ENCODE measurements at places on chromosomes 11 and 22.

DNA sequence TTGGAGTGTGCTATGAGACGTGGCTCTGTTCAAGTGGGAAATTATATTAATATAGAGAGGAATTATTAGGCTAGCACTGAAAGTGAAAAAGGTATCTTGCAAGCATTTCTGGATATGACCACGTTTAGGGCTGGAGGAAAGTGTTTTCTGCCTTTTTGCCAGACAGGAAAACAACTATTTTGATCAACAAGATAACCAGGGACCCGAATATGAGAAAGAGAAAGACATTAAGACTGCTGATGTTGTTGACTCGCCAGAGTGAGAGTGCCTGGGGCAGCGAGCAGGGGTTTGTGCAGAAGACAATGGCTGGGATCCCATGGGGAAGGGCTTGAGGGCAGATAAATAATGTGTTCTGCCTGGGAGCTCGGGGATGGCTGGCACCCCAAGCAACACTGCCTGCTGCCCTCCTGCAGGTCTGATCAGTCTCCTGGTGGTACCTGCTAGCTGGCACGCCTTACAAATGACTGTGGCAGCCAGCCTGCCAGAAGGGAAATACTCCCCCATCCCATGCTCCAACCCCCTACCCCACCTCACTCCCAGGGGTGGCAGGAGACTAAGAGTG, 23.1 kb upstream of the CHST1 start:
- DNase-seq = no peak

DNA sequence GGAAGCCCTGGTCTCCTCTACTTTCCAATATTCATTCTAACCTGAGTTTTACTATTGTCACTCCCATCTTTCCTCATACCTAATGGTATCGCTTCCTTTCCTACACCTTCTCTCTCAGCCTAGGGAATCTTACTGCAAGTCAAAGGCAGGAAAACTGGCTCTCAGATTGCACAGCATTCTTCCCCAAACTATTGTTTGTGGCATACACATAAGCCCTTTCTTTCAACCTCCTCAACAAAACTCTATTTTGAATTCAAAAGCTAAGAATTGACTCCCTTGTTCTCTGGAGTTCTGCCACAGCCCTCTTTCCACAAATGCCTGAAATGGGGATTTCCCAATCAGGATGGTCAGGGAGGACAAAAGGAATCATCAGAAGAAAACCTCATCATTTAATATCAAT, 181.5 kb downstream of the FAM76B start:
- no peak for DNase-seq

- no peak for DNase-seq
Measured at GRCh38 chr22:43569111-43569510, 157.3 kb downstream of the MPPED1 start.

GRCh38 chr22:32478994-32479393, 4.4 kb downstream of the FBXO7 start:
- no peak for DNase-seq

DNA sequence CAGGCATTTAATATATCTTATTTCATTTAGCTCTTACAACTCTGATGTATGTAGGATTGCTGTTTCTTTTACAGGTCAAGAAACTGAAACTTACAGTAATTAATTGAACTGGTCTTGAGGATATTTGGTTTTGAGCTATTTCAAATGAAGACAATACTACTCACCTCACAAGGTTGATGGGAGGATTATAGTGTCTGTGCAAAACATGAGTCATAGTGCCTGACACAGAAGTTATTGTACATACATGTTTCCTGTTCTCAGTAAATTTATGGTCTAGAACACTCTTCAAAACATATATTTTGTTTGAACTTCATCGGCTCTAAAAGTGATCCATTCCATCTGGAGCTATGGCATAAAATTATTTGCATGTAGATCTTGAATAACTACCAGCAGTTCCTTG, 61.9 kb downstream of the CECR2 start:
- DNase-seq = no peak

DNA sequence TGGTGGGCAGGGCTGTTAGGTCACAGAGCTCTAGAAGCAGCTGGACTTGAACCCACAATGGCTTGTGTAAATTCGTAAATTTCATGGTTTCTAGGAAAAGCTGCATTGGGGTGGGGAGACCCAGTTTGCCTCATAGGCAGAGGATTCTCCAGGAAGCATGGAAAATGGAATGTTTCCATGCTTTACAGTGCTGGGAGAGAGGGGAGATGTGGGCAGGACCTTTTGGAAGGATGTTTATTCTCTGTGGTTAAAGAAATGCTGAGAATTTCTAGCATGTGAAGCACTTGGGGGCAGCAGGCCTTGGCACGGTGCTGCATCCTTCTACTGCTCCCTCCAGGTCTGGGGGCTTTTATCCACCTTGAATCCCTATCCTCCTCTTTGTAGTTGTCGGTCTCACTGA, 46.3 kb downstream of the TRAF6 start:
- DNase-seq = no peak

DNA sequence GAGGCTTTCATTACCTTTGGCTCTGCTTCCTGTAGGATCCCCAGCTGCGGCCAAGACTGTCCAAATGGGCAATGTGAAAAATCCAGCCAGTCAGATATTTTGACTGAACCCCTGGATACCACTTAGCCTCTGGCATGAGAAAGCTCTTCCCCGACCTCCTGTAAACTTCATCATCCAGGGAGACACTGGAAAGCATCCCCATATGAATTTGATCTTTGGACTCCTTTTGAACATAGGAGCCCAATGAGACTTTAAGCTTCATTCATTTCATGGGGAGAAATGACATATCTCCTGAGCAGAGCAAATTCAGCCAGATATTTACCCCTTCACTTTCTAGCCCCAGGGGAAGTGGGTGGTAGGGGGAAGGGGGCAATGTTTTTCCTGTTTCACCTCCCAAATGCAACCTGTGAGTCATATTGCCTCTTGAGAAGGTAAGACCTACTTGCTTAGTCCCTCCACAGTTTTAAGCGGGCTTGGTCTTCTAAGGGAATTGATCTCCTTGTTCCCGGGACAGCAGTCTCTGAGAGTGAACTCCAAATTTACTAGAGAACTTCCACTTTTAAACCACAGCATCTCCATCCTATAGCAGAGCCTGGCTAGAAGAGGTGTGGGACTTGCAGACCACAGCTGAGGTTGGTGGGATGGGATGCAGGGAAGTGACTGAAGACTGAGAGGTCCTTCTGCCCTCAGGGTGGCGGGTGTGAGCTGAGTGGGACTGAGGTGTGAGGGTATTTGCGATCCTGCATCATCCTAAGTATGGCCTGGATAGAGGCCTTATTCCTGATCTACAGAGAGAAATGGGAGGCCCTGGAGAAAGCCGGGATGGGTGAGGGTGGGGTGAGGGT, 20.3 kb upstream of the POU2AF1 start:
- DNase-seq = no peak

DNA sequence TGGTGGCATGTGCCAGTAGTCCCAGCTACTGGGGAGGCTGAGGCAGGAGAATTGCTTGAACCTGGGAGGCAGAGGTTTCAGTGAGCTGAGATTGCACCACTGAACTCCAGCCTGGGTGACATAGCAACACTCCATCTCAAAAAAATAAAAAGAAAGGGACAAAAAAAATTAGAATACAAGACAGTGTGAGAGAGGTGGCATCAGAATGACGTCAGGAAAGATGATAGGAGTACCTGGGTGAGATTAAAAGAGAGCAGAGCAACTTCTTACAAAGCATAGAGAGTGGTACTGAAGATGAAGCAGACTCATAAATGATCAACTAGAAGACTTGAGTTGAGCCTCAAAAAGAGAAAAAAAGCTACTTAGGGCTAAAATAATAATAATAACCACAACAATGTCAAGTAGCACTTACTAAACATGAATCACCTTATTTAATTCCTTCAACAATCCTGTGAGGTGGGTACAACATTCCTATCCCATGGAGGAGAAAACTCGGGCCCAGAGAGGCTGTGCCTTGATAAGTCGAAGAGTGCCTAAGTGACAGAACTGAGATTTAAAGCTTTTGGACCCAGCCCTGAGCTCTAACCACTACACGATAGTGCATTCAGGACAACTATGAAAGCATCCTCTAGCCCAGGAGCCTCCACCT, 5.2 kb upstream of the SLN start:
- DNase-seq = no peak

DNA sequence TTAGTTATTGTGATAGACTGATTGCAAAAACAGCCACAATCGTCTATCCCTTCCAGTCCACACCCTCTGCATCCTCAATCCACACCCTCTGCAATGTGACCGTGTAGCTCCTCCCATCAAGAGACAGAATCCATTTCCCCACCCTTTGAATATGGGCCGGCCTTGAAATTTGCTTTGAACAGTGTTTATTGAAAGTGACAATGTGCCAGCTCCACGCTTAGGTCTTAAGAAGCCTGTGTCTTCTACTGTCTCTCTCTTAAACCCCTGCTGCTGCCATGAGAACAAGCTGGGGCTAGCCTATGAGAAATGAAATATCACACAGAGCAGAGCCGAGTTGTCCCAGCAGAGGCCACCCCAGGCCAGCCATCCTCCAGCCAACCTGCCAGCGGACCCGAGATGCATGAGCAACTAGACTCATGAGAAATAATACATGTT, 22.3 kb upstream of the MICAL2 start:
- DNase-seq = no peak

DNA sequence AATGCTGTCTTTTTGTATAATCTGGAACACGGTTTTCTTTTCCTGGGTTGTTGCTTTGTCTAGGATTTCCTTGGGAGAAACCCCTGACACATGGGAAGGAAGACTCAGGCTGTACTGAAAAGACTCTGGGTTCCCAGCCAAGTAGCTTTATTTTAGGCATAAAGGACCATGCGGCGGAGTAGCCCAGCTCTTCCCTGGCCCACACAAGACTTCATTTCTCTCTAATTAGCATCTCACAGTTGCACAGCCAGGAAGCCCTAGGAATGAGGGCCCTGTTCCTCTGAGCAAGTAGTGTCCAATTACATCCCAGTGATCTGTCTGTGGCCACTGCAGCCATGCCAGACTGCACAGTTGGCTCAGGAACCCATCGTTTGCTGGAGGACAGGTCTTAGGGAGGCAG, 319.5 kb downstream of the TENM4 start:
- no peak for DNase-seq

GRCh38 chr11:134266841-134267251, 9.3 kb upstream of the GLB1L3 start:
- DNase-seq = no peak

DNA sequence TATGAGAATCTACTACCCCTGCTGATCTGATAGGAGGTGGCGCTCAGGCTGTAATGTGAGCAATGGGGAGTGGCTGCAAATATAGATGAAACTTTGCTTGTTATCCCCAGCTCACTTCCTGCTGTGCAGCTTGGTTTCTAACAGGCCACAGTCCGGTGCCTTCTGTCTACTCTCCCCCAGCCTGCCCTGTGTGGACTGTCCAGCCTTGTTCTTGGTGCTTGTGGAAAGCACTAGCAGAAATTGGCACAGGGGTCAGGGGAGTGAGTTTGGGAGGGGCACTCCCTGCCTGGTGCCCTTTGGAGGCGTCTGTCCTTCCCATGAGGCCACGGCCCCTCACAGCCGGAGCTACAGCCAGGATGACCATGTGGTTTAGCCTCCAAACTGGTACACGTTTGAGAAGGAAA, 14.3 kb downstream of the MOV10L1 start:
- DNase-seq = no peak

DNA sequence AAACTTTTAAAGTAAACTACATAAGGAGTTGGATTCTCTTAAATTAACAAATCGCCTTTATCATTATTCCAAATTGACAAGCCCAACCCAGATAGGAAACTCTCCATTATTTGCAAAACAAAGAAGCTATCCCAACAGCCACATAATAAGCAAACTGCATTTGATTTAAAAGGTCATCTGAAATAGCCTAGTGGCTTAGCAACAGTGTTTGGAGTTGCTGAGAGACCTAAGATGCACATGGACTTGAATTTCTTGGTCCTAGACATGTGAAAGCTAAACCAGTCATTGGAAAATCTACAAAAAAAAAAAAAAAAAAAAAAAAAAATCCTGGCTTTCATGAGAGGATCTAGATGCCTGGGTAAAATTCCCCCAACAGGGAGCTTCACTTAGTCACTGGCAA, 69.5 kb downstream of the PRCP start:
- DNase-seq = no peak

DNA sequence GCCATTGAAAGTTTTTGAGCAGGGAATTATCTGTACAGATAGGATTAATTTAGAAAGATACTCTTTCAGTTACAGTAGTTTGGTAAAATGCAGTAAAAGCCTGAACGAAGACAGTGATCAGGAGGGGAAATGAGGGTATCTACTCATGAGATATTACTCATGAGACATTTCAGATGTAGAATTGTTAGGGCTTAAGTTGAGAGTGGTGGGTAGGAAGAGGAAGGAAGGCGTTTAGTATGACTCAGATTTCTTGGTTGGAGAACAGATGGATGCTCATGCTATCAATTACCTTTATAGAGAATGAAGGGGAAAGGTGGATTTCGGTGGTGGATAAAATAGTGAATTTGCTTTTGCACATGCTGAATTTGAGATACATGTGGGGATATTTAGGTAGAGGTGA, 15.8 kb downstream of the CCDC81 start:
- no peak for DNase-seq

GRCh38 chr11:122270535-122270934, 154.5 kb upstream of the BLID start:
- no peak for DNase-seq

DNA sequence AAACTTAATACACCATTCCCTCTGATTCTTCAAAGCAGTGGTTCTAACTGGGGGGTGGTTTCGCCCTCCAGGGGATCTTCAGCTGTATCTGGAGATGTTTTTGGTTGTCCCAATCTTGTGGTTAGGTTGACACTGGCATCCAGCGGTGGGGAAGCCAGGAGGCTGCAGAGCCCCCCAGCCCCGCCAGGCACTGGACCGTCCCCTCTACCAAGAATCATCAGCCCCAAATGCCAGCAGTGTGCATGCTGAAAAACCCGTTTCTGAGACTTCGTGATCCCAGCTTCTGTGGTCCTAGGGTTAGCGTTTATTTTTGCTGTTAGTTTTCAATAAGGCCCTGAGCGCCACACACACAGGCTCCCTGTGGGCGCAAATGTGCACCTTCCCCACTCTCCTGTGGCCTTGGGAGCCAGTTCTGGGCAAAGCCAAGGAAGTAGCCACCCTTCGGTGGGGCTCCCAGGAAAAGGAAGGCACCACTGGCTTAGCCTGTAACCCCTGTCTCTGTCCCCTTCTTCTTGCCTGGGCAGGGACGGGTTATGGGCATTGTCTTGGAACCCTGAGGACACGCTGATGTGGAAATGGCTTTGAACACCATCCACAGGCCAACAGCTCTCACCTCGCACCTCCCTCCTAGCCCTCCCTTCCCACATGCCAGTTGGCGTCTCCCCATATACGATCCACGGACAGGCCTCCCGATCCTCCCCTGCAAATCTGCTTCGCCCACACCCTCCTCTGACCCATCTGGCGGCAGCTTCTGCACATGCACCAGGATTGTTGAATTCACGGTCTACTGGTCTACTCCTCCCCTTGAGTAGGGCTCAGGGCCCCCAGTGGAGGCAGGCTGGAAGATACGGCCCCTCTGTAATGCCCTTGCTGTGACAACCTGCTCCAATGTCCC, 71.4 kb upstream of the CCND1 start:
- DNase-seq = no peak

- no peak for DNase-seq
Measured at GRCh38 chr22:36021606-36022153, 6.9 kb downstream of the RBFOX2 start.

GRCh38 chr11:12587333-12587991, 86.8 kb upstream of the TEAD1 start:
- DNase-seq = no peak

- no peak for DNase-seq
Measured at GRCh38 chr11:61781585-61781984, 10.8 kb downstream of the TMEM258 start.
